DMS 273 treated with DMSO at 0.1 percent for 48 hours (cell line): ENCODE measurements at places on chromosomes 11 and 22.

DNA sequence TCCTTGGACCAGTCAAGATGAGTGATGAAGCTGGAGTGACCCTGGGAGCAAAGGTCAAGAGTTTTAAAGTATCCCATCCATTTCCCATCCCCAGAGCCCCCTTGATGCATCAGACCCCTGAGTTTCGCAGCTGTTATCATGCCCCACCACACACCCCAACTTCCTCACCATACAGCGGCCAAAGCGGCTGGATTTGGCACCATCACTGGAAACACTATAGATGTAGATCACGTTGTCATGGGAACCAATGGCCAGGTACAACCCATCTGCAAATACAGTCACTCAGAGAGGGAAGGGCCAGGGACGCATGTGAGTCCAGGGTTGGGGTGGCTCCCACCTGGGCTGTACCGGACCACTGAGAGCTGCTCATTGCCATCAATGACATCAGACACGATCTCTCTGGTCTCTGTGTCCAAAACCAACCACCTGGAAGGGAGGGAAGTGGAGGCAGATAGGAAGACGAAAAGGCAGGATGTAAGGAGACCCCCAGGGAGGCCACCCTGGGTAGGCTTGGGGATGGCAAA lies 2.2 kb upstream of the MTA2 start:
- no peak for DNase-seq

DNA sequence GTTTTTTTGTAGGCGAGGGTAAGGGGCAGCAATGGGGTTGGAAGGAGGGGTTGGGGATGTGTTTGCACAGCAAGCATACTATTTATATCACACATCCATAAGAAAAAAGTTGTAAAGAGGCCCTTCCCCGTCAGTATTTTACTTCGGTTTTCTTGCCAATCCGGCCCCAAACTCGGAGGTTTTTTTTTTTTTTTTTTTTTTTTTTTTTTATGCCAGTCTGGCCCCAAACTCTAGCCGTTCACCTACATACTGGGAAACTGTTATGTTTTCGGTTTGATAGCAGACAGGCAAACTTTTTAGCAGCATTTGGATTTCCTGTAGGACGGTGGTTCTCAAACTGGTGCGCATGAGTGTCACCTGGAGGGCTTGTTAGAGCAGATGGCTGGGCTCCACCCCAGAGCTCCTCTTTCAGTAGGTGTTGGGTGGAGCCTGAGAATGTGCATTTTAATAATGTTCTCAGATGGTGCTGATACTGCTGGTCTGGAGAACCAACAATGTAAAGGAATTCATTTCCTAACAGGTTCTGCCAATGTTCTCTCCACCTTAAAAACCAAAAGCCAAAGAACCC lies 76.5 kb upstream of the ZBED5 start:
- DNase-seq, result no peak

GRCh38 chr11:70082829-70083228 lies 4.7 kb downstream of the ANO1 start:
- no peak for DNase-seq

DNA sequence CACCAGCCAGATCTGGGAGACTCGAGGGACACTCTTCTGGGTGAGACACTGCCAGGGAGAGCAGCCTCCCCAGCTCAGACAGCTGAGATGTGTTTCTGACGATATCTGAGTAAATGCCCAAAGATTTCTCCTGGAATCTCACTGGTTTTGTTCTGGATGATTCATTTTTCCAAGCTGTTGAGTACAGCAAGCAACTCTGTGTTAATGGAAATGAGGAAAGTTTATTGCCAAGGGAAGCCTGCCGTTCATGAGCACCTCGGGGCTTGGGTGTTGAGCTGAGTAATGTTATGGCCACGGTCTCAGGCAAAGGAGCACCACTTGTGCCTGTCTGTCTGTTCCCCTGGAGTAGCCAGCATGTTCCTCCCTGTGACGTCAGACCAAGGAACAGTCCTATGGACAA lies 1132.4 kb downstream of the BRD1 start:
- DNase-seq, result no peak

DNA sequence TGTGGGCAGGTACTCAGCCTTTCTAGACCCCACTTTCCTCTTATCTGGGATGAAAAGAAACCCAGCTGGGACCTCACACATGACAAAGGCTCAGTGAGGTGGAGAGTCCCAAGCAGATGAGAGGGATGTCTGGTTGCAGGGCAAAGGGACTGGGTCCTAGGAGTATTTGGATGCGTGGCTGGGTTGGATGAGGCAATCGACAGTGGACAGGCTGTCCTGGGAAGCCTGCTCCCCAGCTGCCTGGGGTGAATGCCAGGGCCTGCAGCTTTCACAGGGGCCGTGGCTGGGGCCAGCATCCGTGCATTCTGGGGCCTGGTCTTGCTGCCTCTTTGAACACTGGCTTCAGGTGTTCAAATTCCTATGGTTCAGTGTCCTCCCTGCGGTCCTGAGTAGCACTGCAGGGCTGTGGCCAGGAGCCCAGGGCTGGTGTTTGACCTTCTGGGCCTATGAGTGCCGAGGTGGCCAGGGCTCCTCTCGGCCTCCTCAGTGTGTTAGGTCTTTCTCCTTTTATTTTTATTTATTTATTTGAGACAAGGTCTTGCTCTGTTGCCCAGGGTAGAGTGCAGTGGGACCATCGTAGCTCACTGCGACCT lies 65.3 kb downstream of the MCM5 start:
- DNase-seq, result no peak

DNA sequence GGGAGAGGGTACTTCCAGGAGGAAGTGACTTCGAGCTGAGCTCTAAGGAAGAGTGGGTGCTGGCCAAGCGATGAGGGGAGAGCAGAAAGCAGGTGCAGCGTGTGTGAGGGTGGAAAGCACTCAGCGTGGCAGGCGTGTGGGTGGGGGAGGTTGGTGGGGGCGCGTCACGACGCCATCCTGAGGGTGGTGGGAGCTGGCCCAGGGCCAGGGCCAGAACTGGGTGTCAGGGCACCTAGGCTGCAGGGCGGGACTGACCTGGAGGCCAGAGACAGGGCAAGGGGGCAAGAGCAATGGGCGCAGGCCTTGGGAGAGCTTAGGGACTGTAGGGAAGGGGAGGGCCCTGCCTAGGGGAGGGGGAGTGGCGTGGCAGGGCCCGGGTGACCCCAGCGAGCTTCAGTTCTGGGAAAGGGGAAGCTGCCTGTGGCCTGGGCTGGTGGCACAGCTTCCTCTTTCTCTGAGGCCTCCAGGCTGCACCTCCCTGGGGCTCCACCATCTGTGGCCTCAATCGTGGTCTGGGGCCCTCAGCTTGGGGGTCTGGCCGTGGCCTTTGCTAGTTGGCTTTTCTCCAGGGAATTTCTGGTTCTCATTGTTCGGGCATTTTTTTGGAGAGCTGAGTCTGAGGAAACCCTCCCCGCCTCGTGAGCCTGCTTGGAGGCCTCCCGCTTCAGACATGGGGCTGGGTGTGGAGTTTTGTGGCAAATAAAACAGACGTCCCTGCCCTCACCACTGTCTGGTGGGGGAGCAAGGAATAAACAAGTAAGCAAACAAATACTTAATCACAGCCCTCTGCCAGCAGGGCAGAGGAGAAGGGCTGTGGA lies 8.9 kb downstream of the RELT start:
- DNase-seq, result no peak

DNA sequence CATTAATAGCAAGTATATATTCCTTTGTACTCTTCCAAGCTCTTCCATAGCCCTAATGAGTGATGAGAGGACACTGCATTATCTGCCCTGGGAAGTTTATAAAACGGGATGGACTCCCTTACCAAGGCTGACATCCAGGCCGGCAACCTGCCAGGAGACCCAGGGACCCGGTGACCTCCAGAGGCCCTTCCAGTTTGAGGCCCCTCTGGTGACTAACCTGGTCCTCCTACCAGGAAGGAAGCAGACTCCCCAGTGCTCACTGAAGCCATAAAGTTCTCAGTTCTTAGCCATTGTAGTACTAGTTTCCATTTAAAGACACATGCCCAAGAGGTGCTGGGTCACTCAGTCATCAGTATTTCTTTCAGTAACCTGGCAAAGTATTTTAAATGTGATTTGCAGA lies 345.4 kb downstream of the TENM4 start:
- no peak for DNase-seq

- no peak for DNase-seq
These were observed 8.4 kb upstream of the FLI1 start for GRCh38 chr11:128685402-128686020.

DNA sequence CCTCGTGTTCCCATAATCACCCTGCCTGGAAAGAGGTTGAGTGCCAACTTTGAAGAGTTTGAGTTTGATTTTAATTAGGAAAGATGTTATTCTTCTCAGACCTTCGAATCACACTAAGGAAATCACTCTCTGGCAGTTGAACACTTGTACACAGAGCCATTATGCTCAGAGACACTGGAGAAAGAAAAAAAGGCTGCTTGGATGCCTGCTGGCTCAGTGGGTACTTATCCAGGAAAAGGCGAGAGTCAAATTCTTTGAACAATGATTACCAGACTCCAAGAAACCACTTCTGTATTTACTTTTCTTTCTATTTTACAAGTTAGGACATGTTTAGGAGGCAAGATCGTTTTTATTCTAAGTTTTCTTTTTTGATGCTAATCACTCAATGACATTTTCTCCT lies 438.5 kb upstream of the FAT3 start:
- DNase-seq, result no peak

GRCh38 chr22:20514658-20515406 lies 7.4 kb downstream of the MED15 start:
- no peak for DNase-seq

DNA sequence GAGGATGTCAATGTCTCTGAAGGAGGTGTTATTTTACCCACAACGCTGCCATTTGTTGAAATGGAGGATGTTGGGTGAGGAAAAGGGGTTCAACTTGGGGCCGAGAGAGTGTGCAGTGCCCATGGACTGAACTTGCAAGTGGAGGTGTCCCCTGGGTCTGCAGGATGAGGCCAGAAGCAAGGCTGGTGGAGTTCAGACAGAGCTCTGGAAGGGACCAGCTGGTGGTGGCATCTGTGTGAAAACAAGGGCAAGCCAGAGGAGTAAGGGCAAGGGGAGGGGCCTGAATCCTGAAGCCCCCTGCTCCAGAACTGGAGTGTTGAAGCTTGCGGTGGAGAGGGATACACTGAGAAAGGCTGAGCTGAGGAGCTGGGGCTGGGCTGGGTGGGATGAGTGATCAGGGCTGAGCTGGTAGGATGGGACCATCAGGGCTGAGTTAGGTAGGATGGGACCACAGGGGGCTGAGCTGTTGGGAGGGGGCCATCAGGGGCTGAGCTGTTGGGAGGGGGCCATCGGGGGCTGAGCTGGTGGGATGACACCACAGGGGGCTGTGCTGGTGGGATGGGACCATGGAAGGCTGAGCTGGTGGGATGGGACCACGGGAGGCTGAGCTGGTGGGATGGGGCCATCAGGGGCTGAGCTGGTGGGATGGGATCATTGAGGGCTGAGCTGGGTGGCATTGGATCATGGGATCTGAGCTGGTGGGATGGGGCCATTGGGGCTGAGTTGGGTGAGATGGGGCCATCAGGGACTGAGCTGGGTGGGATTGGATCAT lies 13.4 kb upstream of the CTSD start:
- DNase-seq, result no peak

- no peak for DNase-seq
These were observed 2.4 kb downstream of the LTBP3 start for GRCh38 chr11:65555693-65556231.

DNA sequence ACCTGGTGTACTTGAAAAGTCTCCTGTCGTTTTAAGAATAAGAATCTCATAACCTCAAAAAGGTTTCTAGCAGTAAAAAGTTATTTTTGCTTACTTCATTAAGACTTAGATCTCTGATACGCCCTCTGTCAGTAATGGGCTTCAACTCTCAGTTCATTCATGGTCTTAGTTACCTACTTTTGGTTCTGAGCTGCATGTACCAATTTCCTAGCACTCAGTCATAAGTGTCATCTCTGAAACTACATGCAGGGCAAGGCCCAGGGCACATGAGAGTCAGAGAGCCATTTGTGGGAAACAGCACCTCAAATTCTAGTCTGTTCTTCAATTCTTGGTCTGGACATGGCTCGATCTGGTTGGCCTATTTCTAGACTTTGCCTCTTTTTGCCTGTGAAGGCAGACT lies 838.4 kb downstream of the FAM181B start:
- DNase-seq, result no peak

- DNase-seq, result no peak
These were observed 47.1 kb downstream of the SOX6 start for GRCh38 chr11:16309226-16309625.

DNA sequence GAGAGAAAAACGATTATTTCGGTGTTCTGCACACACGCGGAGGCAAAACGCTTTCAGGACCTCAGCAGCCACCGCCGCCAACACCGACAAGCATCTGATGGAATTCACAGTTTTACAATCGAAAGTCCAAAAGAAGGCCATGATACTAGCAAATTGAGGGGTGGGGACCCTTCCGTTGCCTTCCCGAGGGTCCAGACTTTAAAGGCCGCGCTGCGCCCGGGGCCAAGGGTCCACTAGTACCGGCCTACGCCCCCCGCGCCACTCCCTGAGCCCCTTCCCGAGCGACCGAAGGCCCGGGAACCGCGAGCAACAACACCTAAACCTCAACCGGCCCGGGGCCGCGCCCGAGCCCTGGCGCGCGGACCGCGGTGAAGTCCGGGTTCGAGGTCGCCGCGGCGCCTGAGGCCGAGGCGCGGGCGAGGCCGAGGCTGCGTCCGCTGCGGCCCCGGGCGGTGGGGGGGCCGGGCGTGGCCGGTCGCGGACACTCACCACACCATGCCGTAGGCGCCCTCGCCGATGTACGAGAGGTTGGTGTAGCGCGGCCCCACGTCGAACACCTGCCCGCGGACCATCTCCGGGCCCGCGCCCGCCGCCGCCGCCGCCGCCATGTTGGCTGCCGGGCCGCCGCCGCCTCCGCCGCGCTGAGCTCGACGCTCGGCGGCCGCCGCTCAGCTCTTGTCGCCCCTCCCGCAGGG lies 465 bp downstream of the MAPK1 start:
- no peak for DNase-seq

GRCh38 chr11:38648604-38649003 lies 2050.6 kb upstream of the RAG2 start:
- DNase-seq, result no peak

- DNase-seq, result no peak
These were observed 1.7 kb downstream of the ZBED4 start for GRCh38 chr22:49855251-49855911.

- DNase-seq, result no peak
These were observed 1.3 kb downstream of the LRRC4C start for GRCh38 chr11:41458154-41458553.

DNA sequence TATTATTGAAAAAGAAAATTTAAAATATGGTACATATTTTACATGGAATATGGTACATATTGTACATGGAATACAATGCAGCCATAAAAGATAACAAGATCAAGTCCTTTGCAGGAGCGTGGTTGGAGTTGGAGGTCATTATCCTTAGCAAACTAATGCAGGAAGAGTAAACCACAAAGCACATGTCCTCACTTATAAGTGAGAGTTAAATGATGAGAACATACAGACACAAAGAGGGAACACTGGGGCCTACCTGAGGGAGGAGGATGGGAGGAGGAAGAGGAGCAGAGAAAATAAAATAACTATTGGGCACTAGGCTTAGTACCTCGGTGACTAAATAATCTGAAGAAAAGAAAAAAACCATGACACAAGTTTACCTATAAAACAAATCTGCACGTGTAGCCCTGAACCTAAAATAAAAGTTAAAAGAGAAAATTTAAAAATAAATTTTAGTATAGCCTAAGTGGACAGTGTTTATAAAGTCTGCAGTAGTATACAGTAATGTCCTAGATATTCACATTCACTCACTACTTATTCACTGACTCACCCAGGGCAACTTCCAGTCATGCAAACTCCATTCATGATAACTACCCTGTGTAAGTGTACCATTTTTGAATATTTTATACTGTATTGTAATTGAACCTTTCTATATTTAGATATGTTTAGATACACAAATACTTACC lies 204.4 kb downstream of the FAM76B start:
- DNase-seq, result no peak
